ENCODE measurements at places on chromosomes 7 and 10.

- DNase-seq, result no peak
Observed at GRCh38 chr7:88546808-88547207, 212.7 kb upstream of the ZNF804B start.

DNA sequence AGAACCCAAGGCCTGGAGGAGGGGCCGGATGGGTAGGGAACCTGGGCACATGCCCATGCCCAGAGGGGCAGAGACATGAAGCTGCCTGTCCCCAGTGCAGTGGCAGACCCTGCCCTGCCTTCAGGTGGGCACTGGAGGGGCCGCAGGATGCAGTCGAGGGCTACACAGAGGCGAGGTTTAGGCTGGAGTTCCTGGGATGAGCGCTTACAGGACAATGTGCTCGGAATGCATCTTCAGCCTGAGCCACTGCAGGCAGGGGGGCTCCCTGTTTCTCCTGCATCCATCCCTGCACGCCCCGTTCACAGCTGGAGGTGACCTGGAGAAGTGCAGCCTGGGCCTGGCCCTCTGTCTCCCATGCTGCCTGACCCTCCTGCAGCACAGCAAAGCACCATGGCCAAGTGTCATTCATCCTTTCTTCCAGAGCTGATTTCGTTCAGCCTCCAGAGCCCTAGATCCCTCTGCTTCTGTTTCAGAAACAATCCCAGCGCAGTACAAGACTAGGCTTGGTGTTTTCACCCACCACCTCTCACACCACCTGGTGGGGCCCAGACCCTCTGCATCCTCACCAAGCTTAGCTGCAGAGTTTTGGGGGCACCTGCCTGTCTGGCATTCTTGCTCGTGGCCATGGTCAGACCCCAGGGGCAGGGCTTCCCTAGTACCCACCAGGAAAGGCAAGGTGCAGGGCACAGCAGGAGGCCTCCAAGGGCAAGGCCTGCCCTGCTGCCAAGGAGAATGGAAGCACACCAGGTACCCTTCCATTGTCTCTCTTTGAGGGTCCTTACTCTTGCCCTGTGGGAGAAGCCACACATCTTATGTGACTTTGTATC lies 311.9 kb downstream of the TCERG1L start:
- DNase-seq, result no peak

DNA sequence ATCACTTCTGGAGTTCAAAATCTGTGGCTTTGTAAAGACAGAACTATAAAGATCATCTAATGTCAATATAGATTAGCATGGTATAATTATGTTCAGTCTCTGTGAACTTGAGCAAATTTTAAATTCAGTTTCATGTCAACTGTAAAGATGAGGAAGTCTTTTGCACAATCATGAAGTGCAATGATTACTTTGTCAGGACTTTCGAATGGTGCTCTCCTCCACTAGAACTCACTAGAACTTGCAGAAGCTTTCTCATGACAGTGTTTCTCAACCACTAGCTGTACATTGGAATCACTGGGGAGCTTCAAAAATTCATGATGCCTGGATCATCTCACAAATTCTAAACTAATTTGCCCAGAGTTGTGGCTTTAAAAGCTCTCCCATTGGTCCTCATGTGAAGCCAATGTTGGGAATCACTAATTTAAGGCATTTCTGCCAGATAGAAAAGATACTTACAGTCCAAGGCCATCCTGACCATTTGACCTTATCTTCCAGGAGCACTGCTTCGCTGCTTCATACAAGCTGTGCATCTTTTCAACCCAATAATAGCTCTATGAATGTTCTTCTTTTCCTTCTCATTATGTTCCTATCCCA lies 12.9 kb downstream of the OR2AE1 start:
- DNase-seq, result no peak

- no peak for DNase-seq
Observed at GRCh38 chr10:119420950-119421875, 121.3 kb downstream of the RGS10 start.

GRCh38 chr10:11050301-11051287 lies 32.9 kb downstream of the CELF2 start:
- no peak for DNase-seq

- no peak for DNase-seq
Observed at GRCh38 chr10:649798-650440, 39.5 kb downstream of the DIP2C start.

- DNase-seq, result no peak
Observed at GRCh38 chr10:47309408-47310089, 9.6 kb downstream of the GDF10 start.

DNA sequence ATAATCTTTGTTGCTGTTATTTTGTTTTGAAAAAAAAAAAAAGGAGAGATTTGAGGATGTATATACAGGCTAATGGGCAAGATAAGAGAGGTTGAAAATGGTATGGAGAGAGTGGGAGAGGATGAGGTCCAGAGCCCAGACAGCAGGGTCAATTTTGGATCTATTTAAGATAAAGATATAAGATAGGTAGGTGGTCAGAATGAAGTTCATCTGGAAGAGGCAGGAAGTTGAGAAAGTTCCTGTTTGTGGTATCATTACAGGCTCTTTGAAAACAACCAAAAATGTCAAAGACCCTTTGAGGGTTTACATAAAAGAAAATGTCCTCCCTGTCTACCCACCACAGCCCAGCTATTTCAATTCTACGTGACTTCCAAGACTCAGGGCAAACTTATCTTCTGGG lies 7.5 kb downstream of the CEP41 start:
- no peak for DNase-seq

- DNase-seq, result no peak
Observed at GRCh38 chr10:111967547-111967946, 216.0 kb downstream of the GPAM start.

- DNase-seq, result no peak
Observed at GRCh38 chr10:73785721-73786511, 510 bp downstream of the ZSWIM8 start.

GRCh38 chr7:45915606-45916005 lies 5.5 kb downstream of the IGFBP3 start:
- no peak for DNase-seq

DNA sequence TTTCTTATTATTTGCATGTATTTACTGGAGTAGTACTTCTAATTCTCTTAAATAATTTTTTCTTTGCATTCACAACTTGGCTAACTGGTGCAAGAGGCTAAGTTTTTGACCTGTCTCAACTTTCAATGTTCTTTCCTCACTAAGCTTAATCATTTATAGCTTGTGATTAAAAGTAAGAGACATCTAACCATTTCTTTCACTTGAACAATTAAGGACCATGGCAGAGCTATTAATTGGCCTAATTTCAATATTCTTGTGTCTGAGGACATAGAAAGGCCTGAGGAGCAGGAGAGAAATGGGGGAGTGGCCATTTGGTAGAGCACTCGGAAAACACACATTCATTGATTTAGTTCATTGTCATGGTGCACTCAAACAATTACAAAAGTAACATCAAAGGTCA lies 141.4 kb upstream of the TMEM196 start:
- no peak for DNase-seq

DNA sequence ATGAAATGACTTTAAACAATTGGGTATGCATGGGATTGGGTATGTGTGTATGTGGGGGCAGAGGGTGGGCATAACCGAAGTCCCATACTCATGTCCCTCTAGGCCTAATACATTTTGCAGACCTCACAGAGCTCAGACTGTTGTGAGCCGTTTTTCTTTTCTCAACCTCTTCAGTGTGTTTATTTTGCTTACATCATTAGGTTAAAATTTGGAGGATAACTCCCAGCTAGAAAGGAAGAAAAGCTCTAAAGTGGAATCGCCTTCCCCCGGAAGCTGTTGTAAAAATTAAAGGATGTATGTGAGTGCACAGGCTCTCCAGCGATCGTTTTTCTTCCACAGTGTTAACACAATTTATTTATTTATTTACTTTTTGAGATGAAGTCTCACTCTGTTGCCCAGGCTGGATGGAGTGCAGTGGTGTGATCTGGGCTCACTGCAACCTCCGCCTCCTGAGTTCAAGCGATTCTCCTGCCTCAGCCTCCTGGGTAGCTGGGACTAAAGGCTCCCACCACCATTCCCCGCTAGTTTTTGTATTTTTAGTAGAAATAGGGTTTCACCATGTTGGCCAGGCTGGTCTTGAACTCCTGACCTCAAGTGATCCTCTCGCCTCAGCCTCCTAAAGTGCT lies 1.5 kb upstream of the H2AZ2 start:
- no peak for DNase-seq

DNA sequence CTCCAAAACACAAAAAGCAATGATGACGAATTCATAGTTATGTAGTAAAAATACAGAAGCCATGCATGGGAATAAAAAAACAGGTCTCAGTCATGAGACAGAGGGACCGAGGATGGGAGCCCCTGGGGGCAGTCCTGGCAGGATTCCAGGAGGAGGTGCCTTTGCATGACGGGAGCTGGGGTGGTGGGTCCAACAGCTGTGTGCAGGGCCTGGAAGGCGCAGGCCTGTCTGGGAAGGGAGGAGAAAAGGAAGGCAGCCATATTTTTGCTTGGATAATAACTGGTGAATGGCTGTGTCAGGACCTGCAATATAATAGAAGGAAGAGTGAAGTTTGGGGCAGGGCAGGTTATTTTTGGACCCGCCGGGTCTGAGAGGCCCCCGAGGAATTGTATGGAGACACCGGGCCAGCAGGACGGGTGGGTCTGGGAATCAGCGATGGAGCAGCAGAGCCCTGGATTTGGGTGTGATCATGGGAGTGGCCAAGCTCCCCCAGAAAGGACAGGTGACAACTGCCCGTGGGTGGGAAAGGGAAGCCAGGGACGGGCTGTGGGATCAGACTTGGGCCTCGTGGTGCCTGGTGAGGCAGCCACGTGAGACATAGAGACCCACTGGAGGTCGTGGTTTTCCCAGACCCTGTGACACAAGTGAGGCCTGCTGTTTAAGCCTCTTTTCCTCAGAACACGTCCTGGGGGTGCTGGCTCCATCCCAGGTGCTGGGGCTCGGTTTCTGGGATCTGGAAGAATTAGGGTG lies 2.9 kb upstream of the JAKMIP3 start:
- DNase-seq, result no peak

GRCh38 chr10:74032900-74033655 lies 35.2 kb downstream of the VCL start:
- DNase-seq, result no peak

- DNase-seq, result no peak
Observed at GRCh38 chr7:35695987-35696386, 1.1 kb upstream of the HERPUD2 start.

- no peak for DNase-seq
Observed at GRCh38 chr7:119903085-119903484, 369.9 kb upstream of the KCND2 start.

DNA sequence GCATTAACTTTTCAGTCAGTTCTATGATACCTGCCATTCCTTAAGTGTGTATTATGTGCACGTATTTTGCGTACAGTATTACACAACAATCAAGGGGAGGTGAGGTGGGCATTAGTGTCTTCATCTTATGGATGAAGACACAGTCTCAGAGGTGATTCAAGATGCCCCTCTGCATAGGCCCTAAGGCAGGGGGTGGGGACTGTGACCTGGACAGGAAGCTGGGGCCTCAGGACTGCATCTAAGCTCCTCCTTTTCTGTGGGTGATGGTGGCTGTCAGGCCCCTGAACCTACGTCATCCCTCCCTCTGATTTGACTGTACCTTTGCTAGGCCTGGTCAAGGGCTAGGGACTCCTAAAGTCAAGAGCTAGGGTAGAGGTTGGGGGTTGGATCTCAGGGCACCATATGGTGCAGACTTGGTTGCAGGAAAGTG lies 38.9 kb downstream of the HK1 start:
- DNase-seq, result no peak

DNA sequence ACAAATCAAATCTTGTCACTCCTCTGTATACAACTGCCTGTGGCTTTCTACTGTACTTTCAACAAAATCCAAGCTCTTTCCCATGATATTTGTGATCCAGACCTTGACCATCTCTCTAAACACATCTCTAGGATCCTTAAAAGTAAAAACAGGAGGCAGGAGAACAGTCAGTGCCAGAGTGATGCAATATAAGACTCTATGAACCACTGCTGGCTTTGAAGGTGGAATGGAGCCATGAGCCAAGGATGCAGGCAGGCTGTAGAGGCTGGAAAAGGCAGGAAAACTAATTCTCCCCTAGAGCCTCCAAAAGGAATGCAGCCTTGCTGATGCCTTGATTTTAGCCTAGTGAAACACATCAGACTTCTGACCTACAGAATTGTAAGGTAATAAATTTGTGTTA lies 45.5 kb upstream of the LRRN3 start:
- DNase-seq, result no peak

DNA sequence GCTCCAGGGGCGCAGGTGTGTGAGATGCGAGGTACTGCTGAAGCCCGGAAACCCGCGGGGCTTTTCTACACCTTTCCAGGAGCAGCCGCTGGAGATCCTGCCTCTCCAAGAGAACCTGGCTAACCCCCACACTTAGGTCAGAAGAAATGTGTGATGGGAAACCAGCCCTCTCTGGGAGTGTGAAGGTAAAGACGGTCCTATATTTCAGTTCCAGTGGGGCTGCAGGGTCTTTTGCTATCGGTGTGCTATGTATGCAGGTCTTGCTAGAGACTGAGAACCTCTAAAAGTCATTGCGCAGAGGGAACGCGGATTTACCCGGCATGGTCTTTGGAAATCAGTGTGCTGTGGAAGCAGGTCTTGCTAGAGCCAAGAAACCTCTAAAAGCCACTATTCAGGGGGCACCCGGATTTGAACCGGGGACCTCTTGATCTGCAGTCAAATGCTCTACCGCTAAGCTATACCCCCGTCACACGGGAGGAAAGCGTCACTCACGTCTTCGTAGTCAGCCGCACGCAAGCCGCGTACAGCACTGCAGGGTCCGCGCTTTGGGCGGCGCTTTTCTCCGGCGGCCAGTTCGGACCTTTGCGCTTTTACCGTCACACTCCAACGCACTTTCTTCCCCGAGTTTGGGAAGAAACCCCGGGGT lies 46.0 kb downstream of the ZNF777 start:
- peak; percentile 73 for DNase-seq

- DNase-seq, result no peak
Observed at GRCh38 chr10:115653473-115653872, 560.3 kb downstream of the ATRNL1 start.

- DNase-seq, result peak; percentile 68
Observed at GRCh38 chr10:43396061-43396927, 12.7 kb downstream of the HNRNPF start.

GRCh38 chr10:63522277-63522687 lies 1.1 kb downstream of the REEP3 start:
- DNase-seq, result no peak

- DNase-seq, result no peak
Observed at GRCh38 chr7:87000344-87000743, 59.1 kb downstream of the ELAPOR2 start.

DNA sequence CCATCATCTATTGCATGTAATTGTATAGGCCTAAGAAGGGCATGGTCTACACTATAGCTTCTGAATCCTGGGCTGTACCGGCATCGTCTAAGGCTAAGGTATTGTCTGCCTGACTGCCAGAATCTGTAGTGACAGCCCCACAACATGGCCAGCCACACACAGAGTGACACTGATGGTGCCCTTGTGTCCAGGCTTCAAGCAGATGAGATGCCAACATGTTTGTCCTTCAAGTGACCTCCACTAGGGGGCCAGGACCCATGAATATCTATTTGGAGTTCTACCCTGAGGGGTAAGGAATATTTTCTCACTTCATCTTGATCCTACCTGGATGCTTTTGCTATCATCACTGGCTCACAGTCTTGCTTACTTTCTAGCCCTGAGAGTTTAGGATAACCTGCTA lies 1.5 kb downstream of the CYP3A7 start:
- DNase-seq, result no peak

- DNase-seq, result no peak
Observed at GRCh38 chr10:62830679-62831078, 14.5 kb upstream of the EGR2 start.

GRCh38 chr7:134885967-134886352 lies 100.3 kb upstream of the AGBL3 start:
- no peak for DNase-seq

- DNase-seq, result no peak
Observed at GRCh38 chr7:114806590-114807162, 115.2 kb upstream of the MDFIC start.

- no peak for DNase-seq
Observed at GRCh38 chr10:90743291-90743690, 114.5 kb downstream of the HTR7 start.
